ENCODE measurements at places on chromosomes 7 and 10. TPM values are rescaled to one million over a fixed set of nuclear protein-coding genes. Genes with fewer than 3 reads are reported as not detected.

The KLF14 gene
- under 0.01 TPM for total RNA-seq

The MOGAT3 gene
- not detected for total RNA-seq

The NUTM2E gene
- total RNA-seq = under 0.01 TPM

The DPYSL4 gene
- total RNA-seq = 0.26 TPM

The MMRN2 gene
- total RNA-seq = 2.1 TPM

The NME8 gene
- not detected for total RNA-seq

The MYPN gene
- under 0.01 TPM for total RNA-seq

The GPR22 gene
- total RNA-seq = not detected

The SLC26A4 gene
- total RNA-seq = 0.50 TPM

The NKX2-3 gene
- not detected for total RNA-seq

Data from fibroblast of lung (primary cell).